ENCODE measurements at places on chromosomes 13 and 19. TPM values are rescaled to one million over a fixed set of nuclear protein-coding genes. Genes with fewer than 3 reads are reported as not detected.

RFPL4A gene
- not detected for total RNA-seq

INSR gene
- 70.7 TPM for total RNA-seq

KIR2DL4 gene
- not detected for total RNA-seq

CGB3 gene
- not detected for total RNA-seq

LRRC63 gene
- not detected for total RNA-seq

CFAP97D2 gene
- total RNA-seq, result not detected

APOC4 gene
- not detected for total RNA-seq

PHF11 gene
- 21.2 TPM for total RNA-seq

CCL25 gene
- total RNA-seq, result not detected

TTYH1 gene
- total RNA-seq, result 12.0 TPM

RDH8 gene
- total RNA-seq, result not detected

ZNF222 gene
- 6.1 TPM for total RNA-seq

KLK8 gene
- total RNA-seq, result 117 TPM

ZNF606 gene
- 13.1 TPM for total RNA-seq

TMEM255B gene
- total RNA-seq, result 2.0 TPM

PDE4A gene
- 4.1 TPM for total RNA-seq

TYROBP gene
- total RNA-seq, result 28.6 TPM

C2CD4C gene
- total RNA-seq, result 0.81 TPM

ACER1 gene
- total RNA-seq, result 135 TPM

FUT3 gene
- 2.3 TPM for total RNA-seq

PSG1 gene
- total RNA-seq, result not detected

NLRP5 gene
- total RNA-seq, result not detected

RASAL3 gene
- 1.2 TPM for total RNA-seq

YIF1B gene
- total RNA-seq, result 28.5 TPM

All from lower leg skin (tissue), 4 donors.